Left kidney (tissue), 8 donors: ENCODE measurements at places on chromosomes 7 and 10. TPM values are rescaled to one million over a fixed set of nuclear protein-coding genes. Genes with fewer than 3 reads are reported as not detected.
A peak's percentile ranks its signal among the peaks of the same experiment; 100 is the strongest.

The TDRD1 gene
- polyA plus RNA-seq: 0.05 TPM

The EDRF1 gene
- polyA plus RNA-seq: 58.4 TPM

The CNPY1 gene
- not detected for polyA plus RNA-seq

The ZPBP gene
- polyA plus RNA-seq: 0.90 TPM

The OIT3 gene
- polyA plus RNA-seq: 3.0 TPM

DNA sequence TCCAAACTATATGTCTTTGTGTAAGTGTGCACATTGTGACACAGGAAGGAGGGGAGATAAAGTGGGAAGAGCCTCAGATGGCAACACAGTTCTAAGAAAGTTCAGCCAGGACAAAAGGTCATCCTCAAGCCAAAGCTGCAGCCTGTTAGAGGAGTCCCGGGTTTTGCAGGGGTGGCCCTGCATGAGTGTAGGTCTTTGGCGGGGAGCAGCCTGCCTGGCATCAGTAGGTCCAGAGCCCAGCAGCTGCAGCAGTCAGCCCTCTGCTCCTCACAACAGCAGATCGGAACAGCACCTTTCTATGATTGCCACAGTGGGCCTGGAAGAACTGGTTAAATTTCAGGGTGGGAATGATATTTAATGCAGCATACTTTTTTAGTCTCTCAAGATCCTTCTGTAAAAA is 13.5 kb upstream of the VDAC2 start:
- no peak for DNase-seq

DNA sequence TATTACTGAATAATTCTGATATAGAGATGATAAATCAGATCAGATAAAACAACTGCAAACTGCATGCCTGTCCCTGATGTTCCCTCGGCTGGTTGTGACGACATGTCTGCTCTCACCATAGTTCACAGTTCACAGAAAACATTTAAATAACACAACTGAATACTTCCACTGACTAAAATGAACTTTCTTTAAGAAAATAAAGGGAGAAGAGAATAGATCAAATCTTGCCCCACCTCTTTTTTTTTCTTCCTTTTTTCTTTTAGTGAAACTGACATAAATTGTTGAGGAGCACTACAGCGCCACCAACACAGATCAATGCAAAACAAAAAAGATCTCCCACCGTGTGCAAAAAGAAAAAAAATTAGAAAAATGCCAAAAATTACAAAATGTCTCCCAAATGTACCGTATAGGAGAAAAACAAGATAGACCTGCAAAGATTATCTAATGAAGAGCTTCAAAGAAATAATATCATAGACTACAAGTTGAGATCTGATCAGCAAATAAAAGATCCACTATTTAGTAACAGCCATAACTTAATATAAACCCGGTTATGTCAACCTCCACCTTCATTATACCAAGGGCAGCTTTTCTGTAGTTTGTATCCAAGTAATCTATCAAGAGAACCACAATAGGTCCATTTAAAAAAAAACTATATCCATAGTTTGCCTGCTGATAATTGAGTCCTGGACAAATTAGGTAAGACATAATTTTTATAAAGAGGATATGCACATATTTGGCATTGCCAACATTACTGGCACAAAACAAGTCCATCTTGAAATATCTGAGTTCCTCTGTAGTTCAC is 30.7 kb upstream of the EPC1 start:
- DNase-seq: peak; percentile 77

- DNase-seq: no peak
Measured at GRCh38 chr7:82080254-82080927, 310.5 kb upstream of the HGF start.

DNA sequence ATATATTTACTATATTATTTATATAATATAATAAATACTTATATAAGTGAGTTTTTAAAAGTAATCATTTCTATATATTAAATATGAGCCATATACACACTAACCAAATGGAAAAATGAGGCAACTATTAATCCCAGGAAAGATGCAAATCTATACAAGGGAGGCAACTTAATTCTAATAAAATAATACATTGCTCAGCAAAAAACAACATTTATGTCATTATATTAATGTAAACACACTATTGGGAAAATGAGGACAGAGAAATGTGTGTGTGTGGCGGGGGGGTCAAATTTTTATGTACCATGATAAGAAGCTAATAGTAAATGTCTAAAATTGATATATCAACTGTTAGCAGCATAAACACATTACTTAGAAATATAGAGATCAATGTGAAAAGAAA is 23.3 kb upstream of the DGKI start:
- DNase-seq: no peak

GRCh38 chr7:39212876-39213275 is 235.2 kb downstream of the POU6F2 start:
- peak; percentile 52 for DNase-seq

DNA sequence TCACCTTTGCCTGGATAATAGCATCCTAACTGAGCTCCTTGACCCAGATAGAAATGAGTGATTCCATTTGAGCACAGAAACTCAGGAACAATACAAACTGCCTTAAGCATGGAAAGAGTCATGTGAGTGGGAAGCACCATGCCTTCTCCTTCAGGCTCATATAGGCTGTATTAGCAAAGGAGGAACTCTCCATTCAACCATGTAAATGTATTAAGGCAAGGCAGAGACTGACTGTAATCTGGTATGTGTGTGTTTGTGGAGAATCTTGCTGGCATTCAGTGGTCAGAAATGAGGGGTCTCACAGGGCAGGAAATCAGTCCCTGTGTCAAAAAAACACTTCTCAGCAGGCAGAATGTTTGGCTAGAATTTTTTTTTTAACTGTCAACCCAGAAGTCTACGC is 40.2 kb downstream of the COA1 start:
- no peak for DNase-seq

DNA sequence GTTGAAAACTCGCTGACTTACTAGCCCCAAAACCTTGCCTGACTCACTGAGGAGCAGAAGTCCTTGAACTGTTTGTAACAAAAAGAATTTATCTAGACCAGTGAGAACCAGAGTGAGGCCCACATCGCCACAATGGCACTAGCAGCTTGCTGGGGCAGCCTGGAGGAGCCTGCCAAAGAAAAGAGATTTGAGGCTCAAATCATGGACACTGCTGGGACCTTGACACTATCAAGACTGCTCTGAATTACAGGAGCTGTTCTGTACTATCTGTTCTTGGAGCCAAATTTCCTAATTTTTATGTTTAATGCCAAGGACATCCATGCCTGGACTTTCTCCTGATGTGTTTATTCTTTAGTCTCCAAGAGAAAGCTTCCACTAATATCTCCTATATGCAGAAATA is 82.0 kb upstream of the JCAD start:
- no peak for DNase-seq

DNA sequence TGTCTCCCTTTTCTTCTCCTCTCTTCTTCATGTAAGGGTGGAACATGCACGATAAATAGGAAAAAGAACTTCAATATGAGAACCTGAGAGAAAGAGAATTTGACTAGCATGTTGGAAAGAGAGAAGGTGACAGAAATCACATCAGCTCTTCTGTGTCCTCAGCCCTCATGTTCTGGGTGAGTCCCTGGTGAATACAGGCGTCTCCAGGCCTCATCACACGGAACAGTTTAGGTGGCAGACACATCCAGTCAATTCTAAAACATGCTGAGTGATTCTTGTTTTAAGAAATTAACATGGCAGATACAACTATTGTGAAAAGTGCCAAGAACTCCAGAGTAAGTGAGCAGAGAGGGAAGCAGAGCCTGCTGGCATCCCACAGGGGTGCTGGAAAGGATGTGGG is 96.1 kb downstream of the FAM107B start:
- DNase-seq: no peak

- no peak for DNase-seq
Measured at GRCh38 chr10:1356349-1356748, 300.2 kb downstream of the WDR37 start.

DNA sequence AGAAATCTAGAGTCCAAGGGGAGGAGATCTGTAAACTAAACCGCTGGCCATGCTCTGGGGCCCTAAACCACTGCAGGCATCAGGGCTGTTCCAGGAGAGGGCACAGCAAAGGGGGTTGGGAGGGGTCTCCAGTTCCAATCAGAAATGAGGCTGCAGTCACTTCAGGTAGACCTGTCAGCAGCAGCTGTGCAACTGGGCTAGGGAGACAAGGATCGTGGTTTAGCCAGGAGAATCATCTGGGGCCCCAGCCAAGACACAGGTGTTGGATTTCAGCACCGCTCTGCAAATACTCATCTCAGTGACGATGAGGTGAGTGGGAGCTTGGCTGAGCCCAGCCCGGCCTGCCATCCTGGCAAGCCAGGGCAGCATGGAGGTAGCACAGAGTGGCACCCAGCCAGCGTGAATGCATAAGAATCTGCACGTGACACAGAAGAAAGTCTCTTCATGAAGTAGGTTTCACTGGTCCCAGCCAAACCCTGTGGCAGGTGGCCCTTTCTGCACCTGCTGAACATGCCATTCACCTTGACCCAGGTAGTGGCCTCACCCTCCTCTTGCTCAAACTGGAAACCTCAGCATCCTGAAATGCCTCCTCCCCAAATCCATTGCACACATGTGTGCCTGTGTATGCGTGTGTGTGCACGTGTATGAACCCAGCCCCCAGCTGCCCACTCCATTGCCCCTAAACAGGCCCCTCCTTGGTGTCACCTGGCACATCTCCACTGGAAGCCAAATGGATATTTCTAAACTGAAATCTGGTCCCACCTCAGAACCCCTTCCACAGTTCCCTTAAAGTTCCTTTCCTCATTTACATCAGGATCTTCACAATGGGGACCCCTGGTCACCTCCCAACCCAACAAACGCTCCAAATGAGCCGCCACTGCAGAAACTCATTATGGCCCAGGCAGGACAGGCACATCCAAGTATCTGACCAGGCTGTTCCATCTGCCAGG is 9.6 kb downstream of the GPRIN2 start:
- no peak for DNase-seq

GRCh38 chr10:80405626-80406025 is 2.7 kb upstream of the PRXL2A start:
- no peak for DNase-seq

DNA sequence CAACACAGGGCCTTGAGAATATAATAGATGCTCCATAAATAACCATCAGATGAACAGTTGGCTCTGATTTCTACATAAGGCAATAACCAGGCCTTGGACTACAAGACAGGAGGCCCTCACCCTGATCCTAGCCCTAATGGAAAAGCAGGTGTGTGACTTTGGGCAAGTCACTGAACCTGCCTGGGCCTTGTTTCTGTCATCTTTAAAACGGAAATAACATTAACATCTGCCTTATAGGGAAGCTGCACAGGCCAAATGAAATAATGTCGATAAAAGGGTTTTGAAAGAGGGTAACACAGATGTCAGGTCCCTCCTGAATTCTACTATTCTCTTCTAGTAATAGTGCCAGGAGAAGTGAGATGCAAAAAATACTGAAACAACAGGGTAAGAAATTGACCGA is 20.7 kb downstream of the PIK3AP1 start:
- no peak for DNase-seq
